Thoracic aorta (tissue), 2 donors: ENCODE measurements at places on chromosomes 6 and 20.

DNA sequence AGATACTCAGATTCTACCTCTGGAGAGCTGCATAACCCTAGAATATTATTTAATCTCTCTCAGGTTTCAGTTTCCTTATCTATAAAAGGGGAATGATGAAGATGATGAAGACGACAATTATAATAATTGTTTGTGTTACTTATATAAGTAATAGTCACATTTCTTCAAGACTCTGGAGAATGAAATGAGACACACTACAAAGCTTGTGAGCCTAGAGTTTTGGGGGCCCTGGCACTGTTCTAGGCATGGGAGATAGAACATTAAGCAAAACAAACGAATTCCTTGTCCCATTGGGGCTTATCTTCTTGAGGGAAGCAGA is 5.4 kb upstream of the ZNF217 start:
- no peak for DNase-seq

- DNase-seq, result no peak
These were observed 40.6 kb downstream of the GJA10 start for GRCh38 chr6:89934685-89935366.

DNA sequence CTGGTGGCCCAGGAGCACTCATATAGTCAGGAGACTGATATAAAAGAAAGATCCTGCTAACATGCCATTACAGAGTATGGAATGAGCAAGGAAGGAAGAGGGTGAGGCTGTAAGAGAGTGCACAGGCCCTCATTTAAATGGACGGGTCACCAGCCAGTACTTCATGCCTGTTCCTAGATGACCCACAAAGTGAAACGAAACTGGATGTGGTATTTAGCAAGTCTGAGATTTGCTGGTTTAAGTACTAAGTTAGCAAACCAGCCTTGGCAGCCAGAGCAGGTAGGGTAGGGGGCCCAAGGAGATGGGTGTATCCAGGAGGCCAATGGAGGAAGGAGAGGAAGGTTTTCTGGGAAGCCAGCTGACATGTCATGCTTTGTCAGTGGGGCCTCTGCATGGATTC is 15.9 kb downstream of the NT5E start:
- DNase-seq, result no peak

DNA sequence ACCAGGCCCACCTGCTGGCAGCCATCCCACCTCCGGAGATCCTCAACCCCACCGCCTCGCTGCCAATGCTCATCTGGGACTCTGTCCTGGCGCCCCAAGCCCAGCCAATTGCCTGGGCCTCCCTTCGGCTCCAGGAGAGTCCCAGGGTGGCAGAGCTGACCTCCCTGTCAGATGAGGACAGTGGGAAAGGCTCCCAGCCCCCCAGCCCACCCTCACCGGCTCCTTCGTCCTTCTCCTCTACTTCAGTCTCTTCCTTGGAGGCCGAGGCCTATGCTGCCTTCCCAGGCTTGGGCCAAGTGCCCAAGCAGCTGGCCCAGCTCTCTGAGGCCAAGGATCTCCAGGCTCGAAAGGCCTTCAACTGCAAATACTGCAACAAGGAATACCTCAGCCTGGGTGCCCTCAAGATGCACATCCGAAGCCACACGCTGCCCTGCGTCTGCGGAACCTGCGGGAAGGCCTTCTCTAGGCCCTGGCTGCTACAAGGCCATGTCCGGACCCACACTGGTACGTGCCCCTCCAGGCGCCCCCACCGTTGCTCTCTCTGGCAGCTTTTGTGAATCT is 1.1 kb downstream of the SNAI1 start:
- DNase-seq, result no peak

- no peak for DNase-seq
These were observed 59.5 kb downstream of the TBC1D32 start for GRCh38 chr6:121274666-121275295.
